A172 (cell line): ENCODE measurements at places on chromosomes 3 and 15. TPM values are rescaled to one million over a fixed set of nuclear protein-coding genes. Genes with fewer than 3 reads are reported as not detected.

DNA sequence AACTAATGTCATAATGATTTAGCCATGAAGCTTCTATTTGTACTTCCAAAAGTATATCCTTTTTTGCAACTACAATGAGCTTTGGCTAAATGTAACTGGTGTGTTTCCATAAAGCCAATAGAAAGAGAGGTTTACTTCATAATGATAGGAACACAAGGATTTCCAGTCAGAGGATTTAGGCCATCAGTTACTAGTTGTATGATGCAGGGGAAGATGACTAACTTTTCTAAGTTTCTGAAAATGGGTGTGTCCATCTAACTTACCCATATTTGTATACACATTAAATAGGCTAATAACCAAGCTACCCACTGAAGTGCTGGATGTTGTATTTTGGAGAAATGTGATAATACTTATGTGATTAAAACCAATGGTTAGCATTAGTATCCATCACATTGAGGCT lies 55.7 kb downstream of the SLC4A7 start:
- no peak for DNase-seq

- no peak for DNase-seq
Observed at GRCh38 chr3:122800706-122801237, 5.9 kb downstream of the SLC49A4 start.

SCN11A gene
- total RNA-seq: not detected in 2 replicates

- no peak for DNase-seq
Observed at GRCh38 chr3:61926923-61927322, 365.6 kb downstream of the PTPRG start.

GRCh38 chr3:183577346-183577745 lies 21.8 kb upstream of the KLHL6 start:
- DNase-seq: no peak

XCR1 gene
- total RNA-seq: not detected in 2 replicates

TUSC7 gene
- not detected in 2 replicates for total RNA-seq

BFSP2 gene
- total RNA-seq: not detected in 2 replicates

- no peak for DNase-seq
Observed at GRCh38 chr3:132232231-132232792, 84.9 kb upstream of the ACP3 start.
